ENCODE measurements at places on chromosomes 5 and 9.

DNA sequence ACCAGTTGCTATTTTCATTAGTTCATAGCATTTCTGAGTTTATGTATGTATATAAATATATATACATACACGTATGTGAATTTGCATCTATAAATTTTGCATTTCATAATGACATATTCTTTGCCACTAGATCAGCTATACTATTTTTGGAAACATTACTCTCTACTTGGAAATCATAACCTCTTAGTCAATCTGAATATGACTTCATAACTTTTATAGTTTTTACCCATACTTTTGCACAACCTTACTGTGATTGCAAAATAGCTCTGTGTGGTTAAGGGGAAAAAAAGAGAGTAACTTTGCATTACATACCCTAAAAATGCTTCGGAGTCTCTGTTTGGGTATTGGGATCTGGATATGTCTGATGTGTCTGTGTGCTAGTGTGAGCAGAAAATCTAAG lies 44.9 kb upstream of the ADAMTSL1 start:
- DNase-seq, result no peak

DNA sequence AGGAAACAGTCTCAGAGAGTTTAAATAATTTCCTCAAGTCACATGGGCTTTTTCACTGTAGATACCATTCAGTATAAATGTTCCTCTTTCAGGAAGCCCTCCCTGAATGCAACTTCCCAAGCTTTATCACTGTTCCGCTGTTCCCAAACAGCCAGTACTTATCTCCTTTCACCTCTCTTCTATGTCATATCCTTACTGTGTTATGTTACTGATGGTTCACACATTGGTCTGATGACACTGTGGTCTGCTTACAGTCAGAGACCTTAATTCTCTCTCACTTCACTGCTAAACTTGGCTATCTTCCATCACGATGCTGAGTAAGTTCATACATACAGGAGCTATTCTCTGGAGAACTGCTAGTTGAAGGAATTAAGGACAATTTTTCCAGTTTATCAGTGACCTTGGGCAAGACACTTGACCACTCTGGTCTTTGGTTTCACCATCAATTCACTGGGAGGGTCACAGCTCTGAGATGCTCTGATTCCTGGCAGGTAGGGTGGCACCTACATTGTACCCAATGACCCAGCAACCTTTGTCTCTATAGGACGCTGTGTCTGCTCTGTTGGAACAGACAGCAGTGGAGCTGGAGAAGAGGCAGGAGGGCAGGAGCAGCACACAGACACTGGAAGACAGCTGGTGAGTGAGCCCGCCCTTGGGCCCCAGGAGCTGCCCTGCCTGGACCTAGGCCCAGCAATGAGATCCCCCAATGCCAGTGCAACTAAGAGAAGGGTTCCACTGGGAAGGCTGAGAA lies 42.1 kb upstream of the RARS1 start:
- no peak for DNase-seq

DNA sequence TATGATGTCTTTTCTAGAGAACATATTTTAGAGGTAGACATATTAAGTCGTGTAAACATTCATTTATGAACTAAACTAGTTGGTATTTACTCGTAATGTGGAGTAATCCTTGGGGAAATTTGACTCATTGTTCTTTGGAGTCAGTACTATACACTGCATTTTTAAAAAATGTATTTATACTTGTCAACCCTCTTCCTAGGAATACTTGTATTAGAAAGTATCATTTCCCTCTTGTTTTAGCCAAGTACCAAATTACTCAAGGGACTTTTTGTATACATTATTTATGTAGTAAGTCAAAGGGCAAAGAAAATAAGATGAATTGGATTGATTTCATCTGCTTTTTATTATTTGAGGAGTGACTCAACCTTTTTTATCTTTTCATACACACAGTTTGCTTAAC lies 248.1 kb upstream of the IZUMO3 start:
- no peak for DNase-seq

GRCh38 chr5:154097031-154097430 lies 58.3 kb downstream of the MFAP3 start:
- no peak for DNase-seq

- no peak for DNase-seq
Observed at GRCh38 chr9:122806661-122807060, 6.7 kb downstream of the OR1K1 start.

GRCh38 chr5:116626945-116627679 lies 52.5 kb upstream of the SEMA6A start:
- DNase-seq, result no peak

GRCh38 chr9:95005278-95006143 lies 279.0 kb downstream of the AOPEP start:
- no peak for DNase-seq

DNA sequence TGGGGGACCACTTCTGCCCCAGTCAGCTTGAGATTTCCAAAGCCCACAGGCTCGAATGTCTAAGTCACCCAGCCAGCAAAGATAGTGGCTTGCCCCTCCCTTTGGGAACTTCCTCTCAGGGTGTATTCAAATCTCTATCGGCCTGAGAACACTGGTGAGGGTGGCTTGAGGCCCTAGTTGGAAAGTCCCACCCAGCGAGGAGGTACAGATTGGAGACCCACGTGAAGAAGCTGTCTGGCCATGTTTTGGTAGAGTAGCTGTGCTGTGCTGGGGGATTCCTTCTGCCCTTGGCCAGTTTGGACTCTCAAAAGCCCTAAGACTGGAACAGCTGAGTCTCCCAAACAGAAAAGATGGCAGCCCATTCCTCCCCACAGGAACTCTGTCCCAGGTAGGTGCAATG lies 172.7 kb upstream of the RIOK2 start:
- no peak for DNase-seq

- DNase-seq, result no peak
Observed at GRCh38 chr5:86232246-86232645, 385.5 kb upstream of the COX7C start.

DNA sequence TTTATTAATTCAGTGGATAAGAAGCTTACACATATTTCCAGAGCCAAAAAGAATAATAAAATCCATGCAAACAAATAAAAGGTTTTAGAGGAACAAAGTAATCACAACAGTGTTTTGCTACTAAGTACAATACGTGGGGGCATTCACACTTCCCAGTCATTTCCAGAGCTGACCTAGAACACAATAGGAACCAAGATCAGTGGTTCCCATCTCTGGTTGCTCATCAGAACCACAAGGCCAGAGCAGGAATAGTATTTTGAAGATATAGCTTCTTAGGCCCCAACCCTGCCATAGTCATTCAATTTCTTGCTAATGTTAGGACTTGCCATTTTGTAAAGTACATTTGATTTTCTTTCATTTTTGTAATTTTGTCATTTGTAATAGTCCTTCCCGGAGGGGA lies 215.4 kb downstream of the NR3C1 start:
- DNase-seq, result no peak

DNA sequence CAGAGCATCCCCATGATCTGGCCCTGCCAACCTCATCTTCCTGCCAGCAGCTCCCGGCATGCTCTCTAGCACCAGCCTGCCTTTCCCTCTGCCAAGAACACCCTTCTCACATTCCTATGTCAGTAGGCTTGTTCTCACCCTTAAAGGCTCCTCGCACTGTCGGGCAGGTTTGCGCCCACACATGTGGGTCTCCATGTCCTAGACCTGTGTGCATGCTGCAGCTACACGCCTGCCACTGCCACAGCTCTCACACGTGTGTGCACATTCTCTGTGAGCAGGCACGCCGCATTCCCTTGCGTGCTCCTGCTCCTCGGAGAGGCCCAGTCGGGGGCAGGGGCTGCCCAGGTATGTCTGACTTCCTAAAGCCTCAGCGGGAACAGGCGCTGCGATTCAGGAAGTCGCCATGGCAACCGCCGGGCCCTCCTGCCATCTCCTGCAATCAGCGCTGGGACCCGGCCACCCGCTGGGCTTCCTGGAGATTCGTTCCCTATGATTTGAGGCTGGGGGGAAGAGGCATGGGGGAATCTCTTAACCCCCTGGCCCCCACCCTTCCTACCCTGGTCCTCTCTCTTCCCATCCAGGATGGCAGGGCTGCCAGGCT lies 28.1 kb downstream of the NDUFA8 start:
- no peak for DNase-seq

DNA sequence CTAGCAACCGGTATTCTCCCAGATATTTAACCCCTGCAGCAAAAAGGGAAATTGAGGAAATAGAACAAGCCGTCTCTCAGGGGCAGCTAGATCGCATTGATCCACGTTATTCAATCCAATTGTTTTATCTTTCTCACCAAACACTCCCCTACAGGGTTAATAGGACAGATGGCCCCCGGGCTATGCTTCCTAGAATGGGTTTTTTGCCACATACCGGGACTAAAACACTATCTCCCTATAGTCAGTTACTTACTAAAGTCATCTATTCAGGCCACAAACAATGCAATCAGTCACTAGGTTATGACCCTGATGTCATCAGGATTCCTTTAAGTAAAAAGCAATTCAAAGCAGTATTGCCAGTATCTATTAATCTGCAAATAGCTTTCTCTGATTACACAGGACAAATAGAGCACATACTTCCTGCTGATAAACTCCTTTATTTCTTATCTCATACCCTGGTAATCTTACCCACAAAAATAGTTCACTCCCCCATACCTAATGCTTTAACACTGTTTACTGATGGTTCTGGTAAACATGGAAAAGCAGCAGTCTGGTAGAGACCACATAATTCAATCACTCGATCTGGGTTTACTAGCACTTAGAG lies 159.0 kb downstream of the CPLANE1 start:
- no peak for DNase-seq

DNA sequence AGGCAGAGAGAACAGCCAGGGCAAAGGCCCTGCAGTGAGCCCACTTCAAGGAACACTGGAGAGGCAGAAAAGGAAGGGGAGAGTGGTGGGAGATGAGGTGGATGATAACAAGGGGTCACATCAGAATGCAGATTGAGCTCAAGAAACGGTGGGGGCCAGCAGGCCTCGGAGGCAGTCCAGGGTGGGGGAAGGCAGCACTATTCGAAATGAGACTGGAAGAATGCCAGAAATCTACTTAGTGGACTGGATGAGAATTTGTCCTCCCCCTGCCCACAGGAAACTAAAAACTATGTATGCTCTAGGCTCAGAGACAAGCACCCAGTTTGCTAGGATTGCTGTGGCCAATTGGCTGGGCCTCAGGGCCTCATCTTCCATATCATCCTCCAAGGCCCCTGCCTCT lies 148.7 kb downstream of the ADAMTS12 start:
- DNase-seq, result no peak

DNA sequence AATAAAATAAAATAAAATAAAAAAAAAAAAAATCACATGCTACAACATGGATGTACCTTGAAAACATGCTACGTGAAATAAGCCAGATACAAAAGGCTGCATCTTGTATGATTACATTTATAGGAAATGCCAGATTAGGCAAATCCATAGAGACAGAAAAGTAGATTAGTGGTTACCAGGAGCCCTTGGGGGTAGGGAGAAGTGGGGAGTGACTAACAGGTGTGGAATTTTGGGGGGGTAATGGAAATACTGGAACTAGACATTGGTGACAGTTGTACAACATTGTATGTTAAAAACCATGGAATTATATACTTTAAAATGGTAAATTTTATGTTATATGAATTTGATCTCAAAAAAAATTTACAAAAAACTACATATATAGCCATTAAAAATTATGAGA lies 47.3 kb downstream of the SLC1A1 start:
- DNase-seq, result no peak

GRCh38 chr5:169808118-169808581 lies 171.1 kb downstream of the DOCK2 start:
- DNase-seq, result no peak

DNA sequence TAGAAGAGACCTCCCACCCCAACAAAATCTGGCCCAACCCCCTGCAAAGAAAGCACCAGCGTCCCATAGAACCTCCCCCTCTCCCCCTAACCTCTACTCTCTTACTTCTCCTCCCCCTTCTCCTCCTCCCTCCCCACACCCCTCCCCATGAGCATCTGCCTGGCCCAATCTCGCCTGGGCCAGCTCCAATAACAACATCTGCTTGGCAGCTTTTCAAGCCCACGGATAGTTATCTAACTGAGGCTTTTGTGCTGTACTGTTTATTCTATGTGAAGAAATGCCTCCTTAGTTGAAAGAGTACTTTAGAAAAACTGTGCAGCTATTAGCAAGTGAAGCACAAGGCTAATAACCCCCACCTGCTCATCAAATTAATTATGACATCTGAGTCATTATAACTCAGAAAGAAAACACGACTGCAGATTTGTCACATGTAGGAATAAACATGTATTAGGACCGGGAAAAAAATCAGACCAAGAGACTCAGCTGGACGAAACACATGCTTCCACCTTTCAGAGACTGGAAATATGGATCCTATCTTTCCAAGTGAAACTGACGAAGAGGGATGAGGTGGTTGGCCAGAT lies 42.8 kb downstream of the NFIB start:
- no peak for DNase-seq

DNA sequence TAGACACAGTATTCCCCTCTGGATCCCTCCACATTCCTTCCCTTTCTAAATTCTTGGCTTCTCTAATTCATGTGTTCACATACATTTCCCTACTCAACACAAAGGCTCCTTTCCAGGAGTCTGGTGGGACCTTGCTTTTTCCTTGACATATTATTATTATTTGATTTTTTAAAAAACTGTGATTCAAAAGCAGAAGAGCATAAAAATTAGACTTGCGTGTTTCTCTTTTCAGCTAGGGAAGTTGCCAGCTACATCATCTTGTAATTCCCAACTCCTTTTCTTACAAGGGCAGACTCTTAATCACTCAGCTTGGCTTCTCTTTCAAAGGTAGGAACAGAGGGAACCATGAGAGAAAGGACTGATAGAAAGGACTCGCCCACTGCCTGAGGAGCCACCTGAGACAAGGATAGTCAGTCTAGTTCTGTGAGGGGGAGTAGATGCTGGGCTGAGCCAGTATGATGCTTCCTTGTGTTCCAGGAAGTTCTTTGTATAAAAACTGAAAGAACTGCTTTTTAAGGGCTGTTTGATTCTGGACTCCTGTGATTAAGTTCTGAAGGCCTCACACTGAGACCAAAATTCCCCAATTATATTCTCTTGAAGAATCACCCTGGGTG lies 51.0 kb upstream of the DPYSL3 start:
- DNase-seq, result no peak

DNA sequence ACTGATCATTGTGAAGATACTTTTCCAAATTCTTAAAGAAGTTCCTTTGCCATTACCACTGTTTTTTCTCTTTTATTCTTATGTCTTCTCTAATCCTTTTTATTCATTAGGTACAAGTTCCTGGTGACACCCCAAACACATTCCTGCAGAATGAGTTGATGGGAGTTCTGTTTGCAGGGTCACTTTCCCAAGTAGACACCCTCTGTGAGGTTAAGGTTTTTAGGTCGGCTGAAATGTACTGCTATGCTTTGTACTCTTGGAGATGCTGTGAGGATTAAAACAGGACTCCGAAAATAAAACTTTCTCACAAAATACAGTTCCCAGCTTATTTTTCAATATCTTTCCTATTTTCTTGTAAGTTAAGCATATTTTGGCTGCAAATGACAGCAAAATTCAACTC lies 143.3 kb upstream of the TLE4 start:
- DNase-seq, result no peak

DNA sequence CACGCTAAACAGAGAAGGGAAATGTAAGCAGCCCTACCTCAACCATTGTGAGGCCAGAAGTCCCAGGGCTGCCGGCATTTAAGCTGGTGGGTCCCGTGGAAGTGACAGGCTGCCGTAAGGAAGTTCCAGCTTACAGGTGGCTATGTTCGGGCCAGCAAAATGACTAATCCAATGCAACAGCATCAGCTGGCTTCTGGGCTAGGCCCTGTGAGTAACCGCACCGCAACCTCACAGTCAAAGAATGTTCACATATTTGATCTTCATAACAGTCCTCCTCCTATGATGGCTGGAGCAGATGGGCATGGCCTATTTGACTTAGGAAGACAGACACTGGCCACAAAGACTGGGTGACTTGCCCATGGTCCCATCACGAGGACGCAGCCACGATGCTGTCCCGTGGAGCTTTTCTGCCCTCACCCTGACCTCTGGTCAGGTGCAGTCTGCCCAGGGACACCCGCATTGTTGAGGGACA lies 88.2 kb downstream of the LIFR start:
- DNase-seq, result no peak

Measured in HL-60 (cell line).